ENCODE measurements at places on chromosomes 2 and 18.

- no peak for DNase-seq
- H3K4me3 ChIP-seq, result no peak overlapping the region
- peaks cover 39% of the 10 kb centered on the region for H3K36me3 ChIP-seq
- peaks cover 18% of the 10 kb centered on the region for H3K4me1 ChIP-seq
Measured at GRCh38 chr2:85763132-85763531, 9.3 kb downstream of the ATOH8 start.

- peaks cover 2% of the 10 kb centered on the region for H3K4me1 ChIP-seq
- no peaks in the 10 kb centered on the region for H3K36me3 ChIP-seq
Measured at GRCh38 chr18:46754661-46755292, 2.1 kb downstream of the ST8SIA5 start.

DNA sequence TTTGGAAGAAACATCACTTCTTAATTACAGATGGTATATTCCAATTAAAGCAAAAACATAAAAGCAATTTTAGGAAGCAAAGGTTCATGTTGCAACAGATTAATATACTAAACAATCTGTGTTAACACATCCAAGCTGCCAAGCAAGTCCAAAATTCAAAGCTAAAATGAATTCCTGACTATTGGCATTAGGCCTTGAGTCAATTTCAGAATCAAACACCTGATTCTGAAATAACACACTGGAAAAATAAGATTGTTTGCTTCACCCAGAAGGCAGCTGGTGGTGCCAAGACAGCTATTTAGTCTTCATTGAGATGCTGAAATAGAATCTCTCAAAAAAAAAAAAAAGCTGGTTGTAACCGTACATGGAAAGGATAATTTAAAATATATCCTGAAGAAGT lies 465.6 kb downstream of the SOCS6 start:
- H3K4me3 ChIP-seq, result no peak overlapping the region
- no peaks in the 10 kb centered on the region for H3K4me1 ChIP-seq
- no peaks in the 10 kb centered on the region for H3K27me3 ChIP-seq
- H3K36me3 ChIP-seq, result no peaks in the 10 kb centered on the region
- no peak for DNase-seq

GRCh38 chr2:120552800-120553481 lies 182.7 kb upstream of the GLI2 start:
- H3K36me3 ChIP-seq, result no peaks in the 10 kb centered on the region
- H3K27ac ChIP-seq, result no peak overlapping the region
- peaks cover 6% of the 10 kb centered on the region for H3K27me3 ChIP-seq
- H3K4me1 ChIP-seq, result peaks cover 16% of the 10 kb centered on the region

- H3K27me3 ChIP-seq, result no peaks in the 10 kb centered on the region
- peaks cover 3% of the 10 kb centered on the region for H3K36me3 ChIP-seq
- DNase-seq, result no peak
Measured at GRCh38 chr2:241008711-241009121, 10.3 kb downstream of the SNED1 start.

DNA sequence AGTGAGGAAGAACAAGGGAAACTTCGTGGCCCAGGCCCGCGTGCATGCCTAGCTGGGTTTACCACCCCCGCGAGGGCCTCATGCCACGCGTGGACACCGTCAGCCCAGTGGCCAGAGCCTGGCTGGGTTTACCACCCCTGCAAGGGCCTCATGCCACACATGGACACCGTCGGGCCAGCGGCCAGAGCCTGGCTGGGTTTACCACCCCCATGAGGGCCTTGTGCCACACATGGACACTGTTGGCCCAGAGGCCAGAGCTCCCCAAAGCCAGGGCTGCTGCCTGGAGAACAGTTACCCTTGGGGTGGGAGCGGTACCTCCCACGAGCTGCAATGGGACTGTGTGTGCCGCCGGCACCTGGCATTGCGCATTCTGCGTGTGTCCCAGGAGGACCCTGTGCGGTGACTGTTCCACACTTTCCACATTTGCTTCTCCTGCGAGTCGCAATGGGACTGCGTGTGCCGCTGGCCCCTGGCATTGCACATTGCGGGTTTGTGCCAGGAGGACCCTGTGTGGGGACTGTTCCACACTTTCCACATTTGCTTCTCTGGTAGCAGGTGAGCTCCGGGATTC lies 105.6 kb upstream of the CTDP1 start:
- H3K27ac ChIP-seq, result no peak overlapping the region
- H3K36me3 ChIP-seq, result no peaks in the 10 kb centered on the region
- DNase-seq, result no peak
- H3K4me1 ChIP-seq, result peaks cover 33% of the 10 kb centered on the region
- H3K27me3 ChIP-seq, result no peaks in the 10 kb centered on the region
- no peak overlapping the region for H3K4me3 ChIP-seq

GRCh38 chr2:26685341-26685740 lies 7.2 kb upstream of the KCNK3 start:
- no peaks in the 10 kb centered on the region for H3K36me3 ChIP-seq
- no peak overlapping the region for H3K27ac ChIP-seq
- no peak overlapping the region for H3K4me3 ChIP-seq
- no peak for DNase-seq
- peaks cover 73% of the 10 kb centered on the region for H3K27me3 ChIP-seq

- H3K4me1 ChIP-seq, result no peaks in the 10 kb centered on the region
- no peaks in the 10 kb centered on the region for H3K36me3 ChIP-seq
- H3K27me3 ChIP-seq, result no peaks in the 10 kb centered on the region
- no peak overlapping the region for H3K27ac ChIP-seq
- no peak overlapping the region for H3K4me3 ChIP-seq
Measured at GRCh38 chr2:207815254-207815653, 45.5 kb upstream of the FZD5 start.

DNA sequence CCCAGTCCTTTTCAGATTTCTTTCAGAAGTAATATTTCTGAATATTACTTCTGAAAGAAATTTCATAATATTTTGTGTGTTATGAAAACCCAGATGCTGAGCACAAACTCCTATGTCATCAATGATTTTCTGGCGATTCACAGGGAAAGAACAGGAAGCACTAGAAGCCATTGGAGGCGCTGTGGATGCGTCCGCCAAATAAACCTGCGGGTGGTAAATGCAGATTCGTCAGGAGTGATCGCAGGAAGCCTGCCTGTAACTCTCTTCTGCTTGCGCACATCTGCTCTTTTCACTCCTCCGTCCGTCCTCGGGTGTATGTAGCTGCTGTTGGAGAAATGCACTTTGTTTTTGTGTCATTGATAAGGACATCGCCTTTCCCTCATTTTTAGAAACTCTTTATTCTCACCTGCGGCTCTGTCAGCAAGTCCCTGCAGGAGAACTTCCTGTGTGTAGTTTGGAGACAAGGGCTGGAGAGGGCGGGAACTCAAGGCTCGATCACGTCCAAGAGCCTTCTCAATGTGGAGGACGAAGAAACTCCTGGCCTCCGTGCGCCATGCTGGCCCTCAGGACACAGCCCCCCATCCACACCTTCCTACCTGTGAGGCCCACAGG lies 483.8 kb downstream of the GALR1 start:
- DNase-seq, result no peak
- H3K27ac ChIP-seq, result no peak overlapping the region
- no peaks in the 10 kb centered on the region for H3K4me1 ChIP-seq
- no peak overlapping the region for H3K4me3 ChIP-seq
- no peaks in the 10 kb centered on the region for H3K27me3 ChIP-seq
- no peaks in the 10 kb centered on the region for H3K36me3 ChIP-seq

GRCh38 chr2:177460973-177461585 lies 68.5 kb downstream of the AGPS start:
- H3K27ac ChIP-seq, result no peak overlapping the region
- H3K4me3 ChIP-seq, result no peak overlapping the region
- H3K4me1 ChIP-seq, result no peaks in the 10 kb centered on the region
- DNase-seq, result no peak
- peaks cover 7% of the 10 kb centered on the region for H3K36me3 ChIP-seq

- no peak overlapping the region for H3K4me3 ChIP-seq
- peaks cover 27% of the 10 kb centered on the region for H3K27me3 ChIP-seq
- H3K27ac ChIP-seq, result no peak overlapping the region
- no peak for DNase-seq
- no peaks in the 10 kb centered on the region for H3K36me3 ChIP-seq
Measured at GRCh38 chr2:27155069-27155520, 6.3 kb downstream of the TCF23 start.

- no peak for DNase-seq
- no peaks in the 10 kb centered on the region for H3K36me3 ChIP-seq
- H3K27ac ChIP-seq, result no peak overlapping the region
Measured at GRCh38 chr2:200099256-200099655, 143.9 kb downstream of the MAIP1 start.

DNA sequence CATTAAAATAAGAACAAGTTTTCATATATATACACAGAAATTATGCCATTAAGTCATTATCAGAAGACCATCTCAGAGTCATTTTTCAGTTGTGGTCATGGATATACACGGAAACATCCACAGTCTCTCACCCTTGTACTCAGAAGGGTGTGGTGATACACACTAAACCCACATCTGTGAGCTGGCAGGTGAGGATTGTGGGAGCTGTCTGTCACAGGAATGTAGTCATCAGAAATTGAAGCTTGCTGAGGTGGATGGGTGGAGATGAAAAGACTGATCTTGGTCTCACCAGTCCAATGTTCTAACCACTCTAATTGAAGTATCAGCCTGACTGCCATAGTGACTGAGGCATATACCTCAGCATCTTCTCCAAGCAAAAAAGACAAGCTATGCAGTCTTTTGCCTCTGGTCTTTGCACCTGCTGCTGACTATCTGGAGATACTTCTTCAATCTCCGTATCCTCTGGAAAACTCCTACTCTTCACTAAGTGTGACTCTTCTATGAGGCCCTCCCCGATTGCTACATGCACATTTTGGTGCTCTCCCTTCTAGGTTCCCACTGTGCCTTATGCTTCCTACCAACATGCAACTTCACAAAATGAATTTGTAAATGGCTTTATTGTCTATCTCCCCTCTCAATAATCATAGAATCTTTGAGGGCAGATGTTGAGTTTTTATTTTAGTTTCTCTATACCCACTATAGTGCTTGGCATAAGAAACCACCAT lies 232.8 kb downstream of the DYM start:
- DNase-seq, result no peak
- H3K36me3 ChIP-seq, result 0 out of 2 replicates have a peak, but pooled peaks cover 2% of the 10 kb centered on the region
- no peak overlapping the region for H3K4me3 ChIP-seq
- peaks cover 4% of the 10 kb centered on the region for H3K4me1 ChIP-seq

- no peak overlapping the region for H3K27ac ChIP-seq
- peak overlapping the region; percentile 81 for H3K4me3 ChIP-seq
- peaks cover 4% of the 10 kb centered on the region for H3K4me1 ChIP-seq
Measured at GRCh38 chr2:172734711-172735581, 699 bp upstream of the RAPGEF4 start.

DNA sequence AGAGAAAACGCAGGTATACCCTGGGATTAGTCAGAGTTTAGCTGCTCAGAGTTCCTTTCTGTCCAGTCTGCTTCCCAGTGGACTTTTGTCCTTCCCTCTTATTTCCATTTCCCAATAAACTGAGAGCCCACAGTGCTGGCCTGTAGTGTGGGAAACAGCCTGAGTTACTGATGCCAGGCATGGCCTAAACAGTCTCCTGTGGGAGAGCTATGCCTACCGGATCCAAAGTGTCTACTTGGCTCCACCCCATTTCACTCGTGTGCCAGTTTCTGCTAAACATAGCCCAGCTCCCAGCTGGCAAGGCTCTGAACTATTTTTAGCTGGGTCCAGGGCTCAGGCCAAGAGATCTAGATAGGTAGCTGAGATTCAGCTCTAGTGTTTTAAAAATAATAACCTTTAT lies 15.6 kb upstream of the PPP1CB start:
- 0 out of 2 replicates have a peak, but pooled peaks cover 2% of the 10 kb centered on the region for H3K4me1 ChIP-seq
- no peaks in the 10 kb centered on the region for H3K36me3 ChIP-seq
- no peak overlapping the region for H3K27ac ChIP-seq
- H3K4me3 ChIP-seq, result no peak overlapping the region
- DNase-seq, result no peak

- H3K27ac ChIP-seq, result no peak overlapping the region
- DNase-seq, result no peak
- H3K4me3 ChIP-seq, result no peak overlapping the region
- H3K4me1 ChIP-seq, result no peaks in the 10 kb centered on the region
- H3K36me3 ChIP-seq, result no peaks in the 10 kb centered on the region
Measured at GRCh38 chr2:206804326-206804725, 38.9 kb downstream of the FASTKD2 start.

DNA sequence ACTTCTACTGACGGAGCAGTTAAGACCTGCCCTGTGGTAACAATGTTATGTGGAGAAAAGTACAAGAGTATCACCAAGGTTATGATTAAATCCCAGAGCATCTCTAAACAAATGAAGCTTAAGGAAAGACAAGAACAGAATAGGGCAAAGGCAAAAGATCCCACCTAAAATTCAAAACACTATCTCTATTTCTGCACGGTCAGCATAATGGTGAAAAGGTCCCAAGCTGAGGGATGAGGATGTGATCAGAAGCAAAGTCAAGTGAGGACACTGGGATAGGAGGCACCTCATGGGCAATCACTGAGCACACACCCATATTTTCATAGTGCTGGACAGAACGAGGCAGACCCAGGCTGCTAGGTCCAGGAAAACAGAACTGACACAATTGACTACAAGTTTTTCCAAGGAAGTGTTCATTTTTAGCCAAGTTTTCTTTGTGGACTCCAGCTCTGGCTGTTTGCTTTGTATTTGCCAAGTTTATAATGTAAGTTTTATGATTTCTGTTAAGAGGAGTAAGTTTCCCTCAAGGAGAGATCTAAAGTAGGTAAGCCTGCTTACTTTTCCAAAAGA lies 77.8 kb downstream of the NCKAP5 start:
- no peak for DNase-seq
- peaks cover 8% of the 10 kb centered on the region for H3K4me1 ChIP-seq
- H3K27me3 ChIP-seq, result no peaks in the 10 kb centered on the region
- no peak overlapping the region for H3K27ac ChIP-seq

- H3K36me3 ChIP-seq, result no peaks in the 10 kb centered on the region
- peaks cover 2% of the 10 kb centered on the region for H3K4me1 ChIP-seq
Measured at GRCh38 chr2:10265329-10266132, 37.2 kb upstream of the HPCAL1 start.

DNA sequence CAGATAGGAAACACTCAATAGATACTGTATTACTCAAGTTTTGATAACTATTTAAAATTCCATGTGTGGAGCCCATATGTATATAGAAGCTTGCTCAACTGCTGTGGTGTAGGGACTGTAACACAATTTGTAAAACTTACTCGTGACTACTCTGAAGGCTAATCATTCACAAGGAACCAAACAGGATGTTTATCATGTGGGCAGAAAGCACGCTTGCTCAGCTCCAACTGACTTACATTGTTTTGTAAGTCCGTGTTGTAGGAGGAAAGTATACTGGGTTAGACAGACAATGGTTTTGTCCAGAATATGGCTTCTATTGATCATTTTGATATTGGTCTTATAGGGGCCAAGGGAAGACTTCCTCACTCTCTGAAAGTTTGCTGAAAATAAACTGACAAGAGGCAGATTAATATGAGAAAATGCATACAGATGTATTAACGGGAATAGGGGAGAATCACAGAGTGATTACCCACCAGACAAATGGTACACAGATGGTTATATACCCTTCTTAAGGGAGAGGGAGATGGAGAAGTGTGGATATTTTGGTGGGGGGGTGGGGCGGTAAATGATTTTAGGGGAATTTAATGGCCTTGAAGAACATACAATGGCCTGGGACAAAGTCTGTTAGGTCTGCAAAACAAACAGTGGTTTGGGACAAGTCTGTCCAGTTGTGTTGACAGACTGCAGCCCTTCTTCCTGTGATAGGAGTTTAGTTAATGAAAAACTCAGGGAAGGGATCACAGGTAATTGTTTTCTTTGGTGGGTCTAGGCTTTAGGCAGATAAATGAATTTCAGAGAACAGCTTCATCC lies 259.3 kb upstream of the SP5 start:
- H3K4me3 ChIP-seq, result no peak overlapping the region
- H3K27ac ChIP-seq, result no peak overlapping the region
- H3K27me3 ChIP-seq, result no peaks in the 10 kb centered on the region
- no peaks in the 10 kb centered on the region for H3K4me1 ChIP-seq
- H3K36me3 ChIP-seq, result no peaks in the 10 kb centered on the region

GRCh38 chr2:56132138-56132537 lies 51.7 kb upstream of the CCDC85A start:
- peak; percentile 47 for DNase-seq
- no peak overlapping the region for H3K4me3 ChIP-seq
- H3K27me3 ChIP-seq, result 0 out of 2 replicates have a peak, but pooled peaks cover 2% of the 10 kb centered on the region
- H3K36me3 ChIP-seq, result no peaks in the 10 kb centered on the region
- no peak overlapping the region for H3K27ac ChIP-seq
- no peaks in the 10 kb centered on the region for H3K4me1 ChIP-seq
